GM12878 (cell line): ENCODE measurements at places on chromosomes 4 and X.

- no peak for DNase-seq
These were observed 2.7 kb downstream of the GEMIN8 start for GRCh38 chrX:14027036-14027435.

- DNase-seq, result no peak
These were observed 34.5 kb upstream of the HGFAC start for GRCh38 chr4:3407171-3407771.

DNA sequence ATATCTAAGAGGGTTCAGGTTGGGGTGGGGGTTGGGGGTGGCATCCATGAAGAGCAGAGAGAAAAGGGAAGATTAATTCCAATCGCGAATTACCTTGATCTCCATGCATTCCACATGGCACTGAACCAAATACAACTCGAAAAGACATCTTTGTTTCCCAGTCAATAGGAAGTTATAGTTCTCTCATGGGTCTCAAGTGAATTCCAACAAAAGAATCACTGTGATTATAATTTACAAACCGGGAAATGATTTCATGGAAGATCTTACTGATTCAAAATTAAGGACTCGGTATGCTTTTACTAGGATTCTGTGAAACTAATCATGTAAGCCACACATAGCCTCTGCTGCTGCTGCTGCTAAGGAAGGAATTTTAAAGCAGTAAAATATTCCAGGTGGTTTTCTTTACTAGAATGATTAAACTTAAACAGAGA, 26.6 kb upstream of the AMELX start:
- DNase-seq, result no peak

DNA sequence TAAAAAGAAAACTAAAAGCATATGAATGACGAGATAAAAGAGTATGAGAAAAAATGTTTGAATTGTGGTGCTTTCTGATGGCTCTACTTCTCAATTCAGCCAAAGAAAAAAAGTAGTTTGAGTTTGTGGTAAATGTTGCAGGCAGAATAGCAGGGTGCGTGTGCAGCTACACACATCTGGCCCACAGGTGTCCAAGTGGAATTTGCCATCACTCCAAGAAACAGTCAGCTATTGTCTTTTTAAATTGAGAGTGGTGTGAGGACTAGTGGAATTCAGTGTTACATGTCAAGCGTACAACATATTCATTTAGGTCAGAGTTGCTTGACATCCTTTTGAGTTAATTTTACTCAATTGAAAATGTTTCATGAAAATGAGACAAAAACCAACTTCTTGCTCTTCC, 424.8 kb upstream of the MAD2L1 start:
- DNase-seq, result no peak

GRCh38 chrX:30615229-30615628, 37.7 kb upstream of the TASL start:
- no peak for DNase-seq

GRCh38 chr4:11427121-11427996, 1.3 kb downstream of the HS3ST1 start:
- no peak for DNase-seq

- DNase-seq, result no peak
These were observed 240.5 kb downstream of the MAML3 start for GRCh38 chr4:139913398-139913990.

DNA sequence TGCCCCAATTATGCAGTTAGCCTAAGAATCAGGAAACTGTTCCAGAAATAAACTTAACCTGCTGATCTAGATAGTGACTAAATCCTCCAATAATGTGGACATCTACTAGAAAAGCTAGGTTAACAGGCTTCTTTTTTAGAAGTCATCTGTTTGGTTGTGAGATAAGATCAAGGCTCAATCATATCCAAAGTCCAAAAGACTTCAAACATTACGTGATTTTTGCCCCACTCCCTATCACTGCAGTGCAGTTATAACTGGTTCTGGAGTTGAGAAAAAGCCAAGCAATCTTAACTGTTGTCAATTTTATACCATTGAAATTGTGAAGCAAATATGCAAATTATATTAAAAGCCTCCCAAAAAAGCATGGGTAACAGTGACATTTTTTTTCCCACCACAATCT, 781.4 kb downstream of the KLHL13 start:
- DNase-seq, result no peak
